ENCODE measurements at places on chromosomes 1 and 21.

- no peak for DNase-seq
Measured at GRCh38 chr1:10113501-10113900, 80.7 kb downstream of the UBE4B start.

DNA sequence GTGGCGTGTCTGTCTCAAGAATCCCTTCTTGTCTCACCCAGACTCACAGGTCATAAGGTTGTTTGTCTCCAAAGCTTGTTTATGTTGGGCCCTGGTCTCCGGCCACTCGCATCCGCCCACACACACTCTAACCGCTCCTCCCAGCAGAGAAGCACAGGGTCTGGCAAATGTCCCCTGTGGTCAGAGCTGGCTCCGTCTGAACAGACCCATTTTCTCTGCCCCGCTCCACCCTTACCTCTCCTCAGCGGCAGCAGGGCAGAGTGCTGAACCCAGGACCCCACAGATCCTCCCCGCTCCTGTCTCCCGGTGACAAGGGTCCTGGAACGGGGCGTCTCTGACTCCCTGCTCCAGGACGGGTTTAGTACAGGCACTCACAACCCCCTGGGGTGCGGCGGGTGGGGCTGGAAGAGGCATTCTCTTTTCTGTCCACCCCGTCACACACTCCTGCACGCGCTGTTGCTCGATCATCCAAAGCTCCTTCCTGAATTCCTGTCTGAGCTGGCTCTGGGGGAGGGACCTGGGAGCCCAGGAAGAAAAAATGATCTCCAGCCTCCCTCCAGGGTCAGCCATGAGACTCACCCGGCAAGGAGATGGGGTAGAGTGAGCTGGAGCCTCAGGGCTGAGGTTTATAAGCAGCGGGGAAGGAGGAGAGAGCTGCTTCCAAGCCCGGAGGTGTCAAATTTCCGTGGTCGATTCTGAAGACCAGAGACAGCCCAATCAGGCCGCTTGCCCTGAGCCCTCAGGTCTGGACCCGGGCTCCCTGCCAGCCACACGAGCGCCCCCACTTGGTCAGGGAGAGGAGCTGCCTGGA is at the start of gene S100A13:
Gene S100A13, minus strand, starts transcription at position 602 of the 811 bp plus-strand sequence. CDS start 1,033 bp downstream, outside the sequence.
- DNase-seq: no peak

DNA sequence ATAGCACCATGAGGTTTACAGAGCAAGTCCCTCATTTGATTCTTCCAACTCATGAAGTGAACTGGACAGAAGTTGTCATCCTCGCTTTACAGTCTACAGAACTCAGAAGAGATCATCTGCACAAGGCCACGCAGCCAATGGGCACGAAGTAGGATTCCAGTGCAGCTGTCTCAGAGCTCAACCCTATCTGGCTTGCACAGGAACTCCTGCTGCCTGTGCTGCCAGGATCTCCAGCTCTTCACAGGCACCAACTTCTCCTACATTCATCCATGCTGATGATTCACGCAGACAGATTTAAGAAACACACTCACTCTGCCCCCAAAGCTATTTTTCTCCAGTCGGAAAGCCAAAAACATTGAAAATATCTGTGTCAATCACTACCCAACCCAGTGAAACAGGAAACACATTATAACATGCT is 157.0 kb downstream of the RERE start:
- no peak for DNase-seq

DNA sequence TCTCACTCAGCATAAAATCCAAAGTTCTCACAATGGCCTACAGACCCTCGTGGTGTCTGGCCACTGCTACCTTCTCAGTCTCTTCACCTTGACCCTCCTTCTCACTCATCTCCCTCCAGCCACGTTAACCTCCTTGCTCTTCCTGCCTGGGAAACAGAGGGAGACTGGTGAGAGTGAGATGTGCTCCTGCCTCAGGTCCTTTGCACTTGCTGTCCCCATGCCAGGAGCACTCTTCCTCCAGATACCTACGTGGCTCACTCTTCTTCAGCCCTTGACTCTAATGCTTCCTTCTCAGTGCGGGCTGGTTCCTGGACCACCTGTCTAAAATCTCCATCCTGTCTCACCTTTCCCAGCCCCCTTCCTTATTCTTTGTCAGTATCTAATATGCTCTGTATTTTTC is 24.7 kb downstream of the TRIM62 start:
- no peak for DNase-seq

- DNase-seq: no peak
Measured at GRCh38 chr1:158179301-158180041, 1.2 kb upstream of the CD1D start.

GRCh38 chr21:39881661-39882060 is 14.4 kb downstream of the PCP4 start:
- no peak for DNase-seq

DNA sequence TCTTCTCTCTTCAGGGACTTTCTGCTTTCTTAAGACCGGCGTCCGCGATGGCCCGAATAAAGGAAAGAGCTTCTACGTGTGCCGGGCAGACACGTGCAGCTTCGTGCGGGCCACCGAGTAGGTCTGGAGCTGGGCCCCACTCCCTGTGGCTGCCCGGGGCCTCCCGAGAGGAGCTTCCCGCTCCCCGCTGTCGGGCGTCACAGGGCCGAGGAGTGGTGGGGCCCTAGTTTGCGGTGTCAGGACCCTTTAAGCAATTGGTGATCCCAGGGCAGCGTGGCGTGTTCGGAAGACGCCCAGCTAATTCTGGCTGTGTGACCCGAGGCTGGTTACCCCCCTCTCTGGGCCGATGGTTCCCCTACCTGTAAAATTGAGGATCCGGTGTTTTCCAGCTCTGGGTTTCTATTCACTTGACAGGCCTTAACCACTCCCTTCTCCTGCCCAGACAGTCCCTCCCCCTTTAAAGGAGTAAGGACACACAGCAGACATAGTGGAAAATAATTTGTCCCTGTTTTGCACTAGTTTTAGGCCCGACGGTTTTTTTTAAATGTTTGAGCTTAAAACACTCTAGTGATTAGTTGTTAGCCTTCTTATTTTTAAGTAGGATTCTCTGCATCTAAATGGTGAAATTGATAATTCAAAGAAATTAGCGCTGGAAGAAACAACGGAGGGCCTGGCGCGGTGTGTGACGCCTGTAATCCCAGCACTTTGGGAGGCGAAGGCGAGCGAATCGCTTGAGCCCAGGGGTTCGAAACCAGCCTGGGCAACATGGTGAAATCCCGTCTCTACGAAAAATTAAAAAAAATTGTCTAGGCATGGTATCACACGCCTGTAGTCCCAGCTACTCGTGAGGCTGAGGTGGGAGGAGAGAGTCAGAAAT is 553 bp downstream of the TTF2 start:
- peak; percentile 16 for DNase-seq

DNA sequence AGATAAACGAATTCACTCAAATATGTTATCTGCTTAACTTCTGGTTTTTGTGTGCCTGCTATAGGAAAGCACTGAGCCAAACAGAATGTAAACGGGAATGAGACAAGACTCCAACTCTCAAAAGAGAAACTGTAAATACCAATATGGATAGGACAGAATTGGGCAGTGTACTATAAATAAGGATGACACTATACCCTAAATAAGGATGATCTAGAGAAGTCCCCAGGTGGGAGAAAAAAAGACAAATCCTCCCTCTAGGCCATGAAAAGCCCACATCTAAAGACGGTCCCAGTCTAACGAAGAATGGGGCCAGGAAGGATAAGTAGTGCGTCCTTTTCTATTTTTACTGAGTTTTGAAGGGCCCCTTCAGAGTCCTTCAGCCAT is 1.5 kb upstream of the GABPB2 start:
- DNase-seq: no peak

- DNase-seq: no peak
Measured at GRCh38 chr1:35573198-35574124, at the start of gene TFAP2E. Gene TFAP2E, plus strand, starts transcription at chr1:35573314. Its CDS starts 264 bp downstream, at chr1:35573578.

- DNase-seq: no peak
Measured at GRCh38 chr1:183473217-183473536, 878 bp downstream of the SMG7 start.

GRCh38 chr1:2228694-2229036 is 546 bp downstream of the SKI start:
- no peak for DNase-seq

- DNase-seq: no peak
Measured at GRCh38 chr1:90721210-90722194, 4.4 kb upstream of the BARHL2 start.

DNA sequence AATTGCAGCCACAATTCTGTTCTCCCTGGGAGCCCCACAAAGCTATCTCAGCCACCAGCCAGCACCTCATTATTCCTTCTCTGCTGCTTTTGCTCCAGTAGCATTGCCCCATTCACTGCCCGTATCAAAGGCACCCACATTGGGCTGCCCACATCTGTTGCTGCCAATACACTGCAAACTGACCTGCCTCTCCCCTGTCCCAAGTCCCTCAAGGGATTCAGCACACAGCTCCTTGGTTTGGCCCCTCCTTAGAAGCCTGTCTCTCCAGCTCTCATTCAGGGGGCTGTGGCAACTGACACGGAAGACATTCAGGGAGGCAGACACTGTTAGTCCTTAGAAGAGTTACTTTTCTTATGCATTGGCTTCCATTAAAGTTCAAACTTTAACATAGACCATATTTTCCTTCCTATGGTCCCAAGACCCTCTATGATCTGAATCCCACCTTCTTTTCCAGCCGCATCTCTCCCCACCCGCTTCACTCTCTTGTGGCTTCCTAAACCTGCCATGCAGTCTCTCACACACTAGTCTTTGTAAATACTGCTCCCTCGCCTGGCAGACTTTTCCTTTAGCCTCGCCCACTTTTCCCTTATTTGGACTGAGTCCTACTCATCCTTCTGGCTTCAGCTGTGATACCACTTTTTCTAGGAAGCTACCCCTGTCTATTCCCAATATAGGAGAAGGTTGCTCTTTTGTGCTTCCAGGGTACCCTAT is 19.3 kb upstream of the KLHDC8A start:
- DNase-seq: no peak

DNA sequence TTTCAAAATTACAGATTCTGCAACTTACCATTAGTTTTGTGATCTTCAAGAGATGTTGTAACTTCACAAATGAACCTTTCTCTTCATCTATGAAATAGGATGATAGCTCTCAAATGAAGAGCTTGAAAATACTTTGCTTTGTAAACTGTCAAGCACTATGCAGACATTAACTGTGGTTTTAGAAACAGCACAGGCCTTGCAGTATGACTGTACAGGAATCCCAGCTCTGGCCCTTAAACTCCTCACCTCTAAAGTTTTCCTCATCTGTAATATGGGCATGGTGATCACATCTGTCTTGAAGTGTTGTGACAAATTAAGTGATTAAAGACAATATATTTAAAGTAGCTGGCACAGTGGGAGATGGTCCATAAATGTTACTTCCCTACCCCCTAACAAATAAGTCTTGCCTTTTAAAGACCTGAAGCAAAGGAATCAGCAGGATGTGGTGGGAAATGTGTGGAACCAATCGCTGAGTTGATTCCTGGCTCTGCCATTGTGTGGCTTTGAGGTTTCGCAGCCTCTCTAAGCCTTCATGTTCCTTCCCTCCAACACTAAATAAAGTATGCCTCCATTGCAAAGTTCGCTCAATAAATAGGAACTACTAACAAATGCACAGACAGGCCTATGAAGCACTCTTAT is 5.5 kb upstream of the PTP4A2 start:
- DNase-seq: no peak

- DNase-seq: no peak
Measured at GRCh38 chr1:66876664-66877063, 48.0 kb downstream of the DNAI4 start.

GRCh38 chr1:163166886-163167555 is 35.7 kb downstream of the RGS5 start:
- DNase-seq: no peak

DNA sequence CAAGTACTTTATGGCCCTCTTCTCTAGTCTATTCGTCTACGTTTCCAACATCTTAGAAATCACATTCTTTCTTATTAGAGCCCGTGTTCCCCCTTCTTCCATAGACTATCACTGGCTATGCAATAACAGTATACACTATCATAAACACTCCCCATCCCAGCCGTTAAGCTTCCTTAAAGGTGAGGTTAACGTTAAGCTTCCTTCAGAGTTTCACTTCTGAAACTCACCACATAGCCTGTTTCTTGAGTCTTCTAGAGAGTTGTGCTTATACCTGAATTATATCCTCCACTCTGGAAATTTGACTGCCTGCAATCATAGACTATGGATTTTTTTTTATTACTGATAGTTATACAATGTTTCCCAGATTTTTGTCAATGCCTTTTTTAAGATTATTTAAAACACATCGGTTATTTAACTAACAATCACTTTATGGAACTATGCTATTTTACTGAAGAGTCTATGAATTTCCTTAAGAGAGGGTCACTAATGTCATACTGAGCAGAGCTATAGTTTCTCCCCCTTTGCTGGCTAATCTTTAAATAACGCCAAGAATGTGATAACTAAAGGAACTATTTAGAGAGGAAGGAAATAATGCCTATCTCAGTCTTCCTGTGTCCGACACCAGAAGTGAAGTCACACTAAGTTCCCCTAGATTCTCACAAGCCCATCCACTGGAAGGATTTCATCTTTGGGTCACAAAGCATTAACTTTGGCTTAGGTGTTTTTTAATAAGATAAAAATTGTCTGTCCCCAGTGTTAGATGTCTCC is 16.8 kb downstream of the FCER1A start:
- no peak for DNase-seq

GRCh38 chr1:34681480-34682451 is 73.1 kb upstream of the GJB5 start:
- DNase-seq: no peak
